ENCODE measurements at places on chromosomes 1 and 21.

GRCh38 chr1:182330303-182330702, 61.3 kb downstream of the GLUL start:
- no peak for DNase-seq

DNA sequence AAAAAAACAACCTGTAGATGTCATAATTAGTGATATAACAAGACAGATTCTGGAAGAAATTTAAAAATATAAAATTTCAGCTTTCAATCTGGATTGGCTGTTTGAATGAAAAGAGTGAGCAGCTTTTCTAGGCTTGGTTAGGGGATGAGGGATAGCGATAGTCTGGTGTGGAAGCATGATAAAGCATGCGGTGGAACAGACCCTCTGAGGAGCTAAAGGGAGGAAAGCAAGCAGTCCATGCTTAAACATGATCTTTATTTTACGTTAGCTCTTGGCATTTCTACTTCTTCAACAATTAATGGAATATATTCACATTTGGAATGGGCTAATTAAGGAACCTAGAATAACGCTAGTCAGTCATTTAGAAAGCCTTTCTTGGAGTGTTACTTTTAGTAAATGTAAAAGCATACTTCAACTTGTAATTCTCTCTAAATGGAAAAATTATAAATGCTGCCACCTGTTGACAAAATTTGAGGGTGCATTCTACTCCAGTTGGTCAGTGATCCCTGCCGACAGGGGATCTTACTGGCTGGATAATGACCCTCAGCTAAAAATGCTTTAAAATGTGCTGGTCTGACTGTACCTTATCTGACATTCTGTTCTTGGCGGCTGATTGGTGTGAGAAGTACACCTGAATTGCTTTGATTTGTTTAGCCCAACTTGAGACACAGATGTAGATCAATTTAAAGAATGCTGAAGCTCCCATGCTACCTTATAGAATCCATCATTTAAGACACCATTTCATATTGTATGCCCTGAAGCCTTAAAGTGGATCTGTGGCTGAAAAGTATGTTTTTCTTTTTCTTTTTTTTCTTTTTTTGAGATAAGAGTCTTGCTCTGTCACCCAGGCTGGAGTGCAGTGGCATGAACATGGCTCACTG, 61.2 kb downstream of the AK4 start:
- DNase-seq = peak; percentile 4

DNA sequence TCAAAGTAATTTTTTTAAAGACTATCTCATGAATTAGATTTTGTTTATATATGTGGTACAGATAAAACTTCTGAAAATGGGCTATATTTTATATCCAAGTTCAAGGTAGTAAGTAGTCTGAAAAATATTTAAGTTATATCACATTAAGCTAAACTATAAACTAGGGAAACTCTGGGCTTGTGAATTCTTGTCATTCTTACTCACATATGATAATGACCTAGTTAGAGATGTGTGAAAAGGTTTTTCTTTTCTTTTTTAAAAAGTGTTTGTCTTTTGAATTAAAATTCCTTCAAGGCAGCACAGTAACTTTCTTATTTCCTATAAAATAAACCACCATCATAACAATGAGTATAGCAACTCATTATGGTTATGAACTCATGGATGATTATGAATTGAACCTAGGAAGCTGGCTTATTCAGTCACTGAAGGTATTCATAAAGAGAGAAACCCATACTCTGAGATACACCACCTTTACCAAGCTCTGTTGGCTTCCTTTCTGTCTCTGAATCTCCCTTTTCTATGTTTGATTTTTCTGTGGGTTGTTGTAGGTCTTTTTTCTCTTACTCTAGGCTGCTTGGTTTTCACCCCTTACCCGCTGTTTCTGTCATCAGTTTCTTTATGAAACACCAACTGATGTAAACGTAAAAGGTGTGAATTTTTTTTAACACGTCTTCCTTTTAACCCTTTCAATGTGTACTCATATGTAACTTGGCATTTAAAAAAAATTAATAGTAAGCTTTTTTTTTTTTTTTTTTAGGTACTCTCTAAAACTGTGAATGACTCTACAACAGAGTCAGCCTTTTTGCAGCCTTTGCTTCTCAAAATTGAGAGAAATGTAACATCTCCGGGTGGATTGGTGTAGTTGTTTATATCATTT, 25.2 kb downstream of the IL12RB2 start:
- no peak for DNase-seq

GRCh38 chr1:1627829-1628753, 3.9 kb upstream of the MMP23B start:
- DNase-seq = no peak

- no peak for DNase-seq
Measured at GRCh38 chr1:8428441-8428840, 110.5 kb downstream of the SLC45A1 start.

- DNase-seq = no peak
Measured at GRCh38 chr1:166391279-166392066, 224.7 kb upstream of the FAM78B start.

- DNase-seq = no peak
Measured at GRCh38 chr1:160375788-160376524, 9.1 kb downstream of the NHLH1 start.

DNA sequence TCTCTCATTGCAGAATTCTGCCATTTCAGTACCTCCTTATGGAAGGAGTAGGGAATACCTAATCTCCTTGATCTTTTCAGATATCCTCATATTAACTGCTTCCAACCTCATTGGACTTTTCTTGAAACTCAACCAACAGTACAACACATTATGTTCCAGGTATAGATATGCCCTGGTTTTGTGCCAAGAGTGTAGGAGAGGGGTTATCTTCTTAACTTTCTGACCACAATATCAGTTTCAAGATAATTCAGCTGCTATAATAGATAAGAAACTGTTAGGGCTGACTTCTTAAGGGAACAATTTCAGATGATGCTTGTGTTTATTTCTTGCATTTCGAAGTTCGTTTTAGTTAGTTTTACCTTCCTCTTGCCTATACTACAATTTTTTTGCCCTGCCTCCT, 2.1 kb upstream of the LPGAT1 start:
- DNase-seq = no peak

- DNase-seq = no peak
Measured at GRCh38 chr1:84481317-84481716, 2.3 kb downstream of the RPF1 start.

DNA sequence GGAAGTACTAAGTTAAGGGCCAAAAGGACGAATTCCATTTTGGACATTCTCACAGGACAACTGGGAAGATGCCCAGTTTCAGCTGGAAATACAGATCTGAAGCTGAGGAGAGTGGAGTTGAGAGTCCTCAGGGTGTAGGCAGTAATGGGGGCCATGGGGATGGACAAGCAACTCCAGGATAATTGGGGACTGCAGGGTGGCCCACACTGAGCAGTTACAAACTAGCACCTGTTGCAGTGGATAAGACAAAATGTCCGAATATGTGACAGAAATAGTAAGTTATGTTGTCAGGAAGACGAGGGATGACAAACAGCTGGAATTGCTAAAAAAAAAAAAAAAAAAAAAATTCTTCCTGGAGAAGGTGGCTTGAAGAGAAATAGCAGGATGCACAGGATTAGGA, 34.6 kb upstream of the KANK4 start:
- DNase-seq = no peak

DNA sequence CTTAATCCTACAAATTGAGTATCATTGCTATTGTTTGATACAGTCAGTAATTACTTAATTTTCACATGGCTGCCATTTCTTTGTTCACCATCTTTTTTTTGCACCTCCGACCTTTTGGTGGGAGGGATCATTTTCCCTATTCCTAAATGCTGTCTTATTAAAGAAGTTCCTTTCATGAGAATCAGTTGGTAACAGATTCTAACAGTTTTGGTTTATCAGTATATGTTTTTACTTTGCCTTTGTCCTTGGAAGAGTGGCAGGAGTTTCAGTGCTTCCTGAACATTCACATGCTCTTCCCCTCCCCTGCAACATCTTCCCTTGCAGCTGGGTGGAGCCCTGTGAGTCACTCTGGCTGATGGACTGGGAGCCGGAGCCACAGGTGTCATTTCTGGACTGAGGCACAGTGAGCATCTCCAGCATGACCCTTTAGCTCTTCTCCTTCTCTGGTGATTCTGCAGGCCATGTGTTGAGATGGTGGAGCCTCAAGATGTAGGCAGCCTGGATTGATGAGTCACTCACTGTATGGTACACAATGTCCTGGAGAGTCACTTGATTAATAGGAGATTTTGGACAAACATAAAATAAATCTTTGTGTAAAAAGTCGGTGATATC, 217.7 kb downstream of the URB2 start:
- peak; percentile 50 for DNase-seq

DNA sequence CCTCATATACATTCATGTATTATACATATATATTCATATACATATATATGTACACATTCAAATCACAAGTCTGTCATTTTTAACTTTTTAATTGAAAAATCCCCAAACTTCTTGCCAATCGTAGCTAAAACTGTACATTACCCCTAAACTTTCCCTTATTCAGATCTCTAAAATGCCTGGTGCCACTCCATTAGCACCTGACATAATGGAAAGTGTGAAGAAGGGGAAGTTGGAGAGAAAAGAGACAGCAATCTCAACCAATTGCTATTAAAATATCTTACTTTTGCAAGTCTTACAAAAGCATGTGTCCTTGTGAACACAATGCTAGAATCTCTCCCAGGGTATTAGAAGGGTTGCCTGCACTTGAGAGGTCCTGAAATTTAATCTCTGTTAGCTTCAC, 22.7 kb upstream of the PRKACB start:
- no peak for DNase-seq

GRCh38 chr1:25232866-25233784, 823 bp upstream of the SYF2 start:
- peak; percentile 11 for DNase-seq

DNA sequence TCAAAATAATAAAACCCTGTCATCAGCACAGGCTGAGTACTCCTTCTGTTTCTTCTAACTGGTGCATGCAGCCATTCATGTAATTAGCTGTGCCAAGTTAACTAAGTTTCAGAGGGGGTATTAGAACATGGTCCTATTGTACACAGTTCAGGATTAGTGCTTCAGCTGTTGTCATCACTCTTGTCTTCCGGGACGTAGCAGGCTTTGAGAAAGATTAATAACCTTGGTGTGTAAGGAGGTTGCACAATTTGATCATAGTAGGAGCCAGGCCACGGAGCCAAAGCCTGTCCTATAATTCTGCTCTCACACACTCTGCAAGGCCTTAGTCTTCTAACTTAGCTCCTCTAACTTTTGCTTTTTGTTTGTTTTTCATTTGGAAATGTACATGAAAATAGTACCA, 44.7 kb downstream of the PTGFRN start:
- DNase-seq = peak; percentile 17

DNA sequence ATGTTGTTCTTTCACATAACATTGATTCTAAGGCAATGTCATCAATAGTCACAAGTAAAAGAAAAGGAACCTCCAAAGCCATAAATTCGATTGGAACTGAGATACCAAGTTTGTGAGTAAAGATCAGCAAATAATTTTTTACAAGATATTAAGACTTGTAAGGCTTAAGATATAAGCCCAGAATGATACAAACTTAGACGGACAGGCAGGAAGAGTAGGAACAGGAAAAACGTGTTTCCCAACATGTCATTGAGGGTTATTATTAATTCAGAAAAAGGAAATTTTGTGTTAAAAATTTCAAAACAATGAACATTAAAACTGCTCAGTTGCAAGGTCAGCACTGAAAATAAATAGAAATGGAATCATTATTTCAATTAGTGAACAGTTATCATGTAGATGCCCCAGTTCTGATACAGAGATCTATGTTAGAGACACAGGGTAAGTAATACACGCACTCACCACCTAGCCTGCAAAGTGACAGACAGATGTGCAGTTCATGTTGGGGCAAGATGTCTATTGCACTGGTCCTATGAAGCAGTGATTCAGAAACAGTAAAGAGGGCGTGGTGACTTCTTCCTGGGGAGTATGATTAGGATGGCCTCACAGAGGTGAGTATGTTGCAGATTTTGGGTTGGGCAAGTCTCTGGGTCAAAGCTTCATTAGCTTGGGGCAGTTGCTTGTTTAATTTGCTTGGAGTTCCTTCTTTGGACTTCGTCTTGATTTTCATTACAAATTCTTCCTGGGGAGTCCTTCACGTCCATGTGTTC, 284.4 kb downstream of the SETD4 start:
- no peak for DNase-seq

DNA sequence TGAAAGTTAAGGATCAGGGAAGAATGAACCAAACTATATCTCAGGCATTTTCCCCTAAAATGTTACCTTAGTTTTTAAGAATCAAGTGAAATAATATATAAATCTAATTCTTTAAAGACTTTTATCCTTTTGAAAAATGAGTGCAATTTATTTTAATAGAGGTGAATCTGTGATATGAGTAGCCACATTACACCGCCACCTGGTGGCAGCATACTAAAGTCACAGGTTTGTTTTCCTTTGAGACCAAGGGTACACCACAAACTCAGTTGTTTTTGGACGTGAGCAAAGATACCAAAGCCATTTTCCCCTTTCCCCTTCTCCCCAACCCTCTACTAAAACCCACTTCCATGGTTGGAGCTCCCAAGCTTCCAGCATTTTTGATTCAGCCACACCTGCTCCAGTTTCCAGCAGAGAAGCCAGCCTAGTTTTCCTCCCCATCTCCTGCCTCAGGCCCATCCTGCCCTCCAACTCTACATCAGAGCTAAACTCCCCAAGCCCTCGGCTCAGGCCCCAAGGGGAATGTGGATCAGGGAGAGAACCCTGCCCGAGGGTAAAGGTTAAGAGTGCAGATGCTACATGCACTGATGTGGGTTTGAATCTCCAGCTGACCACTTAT, 22.9 kb upstream of the LDLRAP1 start:
- DNase-seq = no peak

GRCh38 chr1:168942165-168942564, 164.3 kb upstream of the ATP1B1 start:
- no peak for DNase-seq

DNA sequence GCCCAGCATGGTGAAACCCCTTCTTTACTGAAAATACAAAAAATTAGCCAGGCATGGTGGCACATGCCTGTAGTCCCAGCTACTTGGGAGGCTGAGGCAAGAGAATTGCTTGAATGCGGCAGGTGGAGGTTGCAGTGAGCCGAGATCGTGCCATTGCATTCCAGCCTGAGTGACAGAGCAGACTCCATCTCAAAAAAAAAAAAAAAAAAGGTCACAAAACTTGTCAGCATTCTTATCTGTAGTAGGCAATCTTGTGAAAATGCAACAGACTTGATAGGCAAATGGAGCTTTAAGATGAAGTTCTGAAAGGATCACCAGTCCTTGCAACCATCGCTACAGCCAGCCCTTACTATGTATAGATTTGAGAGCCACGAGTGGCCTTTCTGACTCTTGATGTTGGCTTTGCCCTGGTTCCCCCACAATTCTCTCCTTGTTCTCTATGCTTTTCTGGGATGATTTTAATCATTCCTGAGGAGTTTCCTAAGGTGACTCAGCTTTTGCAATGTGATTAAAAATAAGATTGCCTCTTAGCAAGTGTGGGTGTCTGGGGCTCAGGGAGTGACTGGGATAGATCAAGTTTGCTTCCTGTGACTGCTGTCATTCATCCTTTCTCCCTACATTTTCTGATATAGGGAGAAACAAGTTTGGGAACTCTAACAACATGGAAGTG, 7.1 kb upstream of the MAP1LC3C start:
- DNase-seq = no peak

All from SHP77 treated with DMSO at 0.1 percent for 48 hours (cell line).